NCI-H2171 treated with DMSO at 0.1 percent for 48 hours (cell line): ENCODE measurements at places on chromosomes 6 and 20.

GRCh38 chr6:38218235-38218634 lies 398.7 kb downstream of the ZFAND3 start:
- DNase-seq, result no peak

DNA sequence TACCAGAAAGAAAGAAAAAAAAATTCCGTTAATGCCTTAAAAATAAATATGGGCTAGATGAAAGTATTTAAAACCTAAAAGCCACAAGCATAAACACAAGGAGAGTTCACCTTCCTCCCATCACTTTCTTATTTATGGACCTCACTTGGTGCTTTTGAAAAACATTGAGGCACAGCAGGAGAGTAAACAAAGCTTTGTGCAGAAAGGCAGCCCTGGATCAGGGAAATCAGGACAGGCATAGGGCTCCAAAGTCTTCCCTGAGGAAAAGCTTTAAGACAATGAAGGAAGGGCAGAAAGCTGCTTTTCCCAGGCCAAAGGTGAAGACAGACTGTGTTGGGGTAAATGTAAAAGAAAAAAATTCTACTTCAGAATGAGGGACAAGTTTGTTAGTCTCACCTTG lies 207.9 kb downstream of the CLVS2 start:
- DNase-seq, result no peak

DNA sequence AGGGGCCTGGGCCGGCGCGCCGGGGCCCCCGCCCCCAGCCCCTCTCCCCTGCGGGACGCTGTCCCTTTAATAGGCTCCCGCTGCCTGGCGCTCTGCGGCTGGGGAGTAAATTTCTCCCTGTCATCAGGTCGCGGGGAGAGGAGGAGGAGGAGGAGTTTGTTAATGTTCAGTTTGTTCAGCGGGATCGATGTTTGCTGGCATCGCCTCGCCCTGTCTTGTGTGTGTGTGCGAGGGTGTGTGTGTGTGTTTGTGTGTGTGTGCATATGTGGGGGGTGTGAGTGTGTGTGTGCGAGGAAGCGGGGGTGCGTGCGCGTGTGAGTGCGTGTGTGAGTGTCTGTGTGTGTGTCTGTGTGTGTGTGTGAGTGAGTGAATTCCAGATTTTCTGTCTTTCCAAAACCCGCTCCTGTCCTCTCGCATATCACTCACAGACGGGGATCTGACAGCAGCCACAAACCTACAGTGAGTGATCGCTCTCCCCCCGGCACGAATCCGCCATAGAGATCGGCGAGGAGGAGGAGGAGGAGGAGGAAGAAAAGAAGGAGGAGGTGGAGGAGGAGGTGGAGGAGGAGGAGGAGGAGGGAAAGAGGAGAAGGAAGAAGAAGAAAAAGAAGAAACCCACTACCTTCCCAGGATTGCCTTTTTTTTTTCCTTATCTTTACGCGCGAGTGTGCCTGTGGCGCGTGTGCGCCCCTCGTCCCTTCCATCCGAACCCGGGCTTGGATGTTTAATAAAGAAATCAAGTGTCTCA lies at the start of gene TSHZ2:
TSHZ2 (plus strand) TSS at position 169 of the 748 bp plus-strand sequence. CDS start 936 bp downstream, outside the sequence.
- DNase-seq, result no peak

GRCh38 chr6:137666202-137666774 lies 172.1 kb upstream of the OLIG3 start:
- no peak for DNase-seq

DNA sequence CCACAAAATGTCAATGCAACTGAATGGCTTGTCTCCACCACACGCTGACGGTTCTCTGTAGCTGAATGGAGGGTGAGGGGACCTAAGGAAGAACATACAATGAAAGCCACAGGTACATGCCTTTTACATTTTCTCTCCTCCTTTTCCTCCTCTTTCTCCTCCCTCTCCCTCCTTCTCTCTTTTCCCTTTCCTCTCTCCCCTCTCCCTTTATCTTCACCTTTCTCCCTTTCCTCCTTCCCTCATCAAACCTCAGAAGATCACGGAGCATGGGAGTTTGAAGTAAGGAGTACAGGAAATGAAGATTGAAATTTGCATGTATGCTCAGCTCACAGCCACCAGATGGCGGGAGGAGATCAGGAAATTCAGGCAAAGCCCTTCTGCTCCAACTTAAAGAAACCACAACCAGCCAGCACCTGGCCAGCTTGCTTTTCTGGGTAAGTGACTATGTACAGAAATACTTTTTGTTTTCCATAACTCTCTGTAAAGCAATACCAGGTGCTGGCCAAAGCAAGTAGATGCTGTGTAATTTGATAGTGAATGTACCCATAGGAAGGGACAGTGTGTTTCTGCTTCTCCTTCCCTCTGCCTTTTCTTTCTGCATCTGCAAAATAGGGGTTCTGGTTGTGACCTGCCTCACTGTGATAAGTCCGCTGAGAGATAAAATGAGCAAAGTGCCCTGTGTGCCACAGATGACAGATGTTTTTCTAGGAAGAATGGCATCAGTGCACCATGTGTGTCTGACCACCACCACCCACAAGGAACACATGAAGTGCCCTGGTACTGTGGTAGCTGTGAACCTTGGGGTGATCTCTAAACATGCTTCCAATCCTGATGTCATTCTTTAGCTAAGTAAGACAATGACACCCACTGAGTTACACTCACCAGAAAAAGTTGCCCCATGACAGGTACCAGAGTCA lies 18.6 kb upstream of the FOXO3 start:
- peak; percentile 85 for DNase-seq

GRCh38 chr20:45406260-45407066 lies 1.6 kb upstream of the DBNDD2 start:
- peak; percentile 70 for DNase-seq
